Neuronal stem cell (in vitro differentiated cells): ENCODE measurements at places on chromosomes 6 and 20.

GRCh38 chr20:52082612-52083011 lies 109.0 kb downstream of the ZFP64 start:
- no peak for DNase-seq

GRCh38 chr6:95364016-95364604 lies 213.2 kb upstream of the MANEA start:
- DNase-seq = peak; percentile 14

- DNase-seq = no peak
Observed at GRCh38 chr20:38875175-38875993, 50.8 kb upstream of the FAM83D start.

DNA sequence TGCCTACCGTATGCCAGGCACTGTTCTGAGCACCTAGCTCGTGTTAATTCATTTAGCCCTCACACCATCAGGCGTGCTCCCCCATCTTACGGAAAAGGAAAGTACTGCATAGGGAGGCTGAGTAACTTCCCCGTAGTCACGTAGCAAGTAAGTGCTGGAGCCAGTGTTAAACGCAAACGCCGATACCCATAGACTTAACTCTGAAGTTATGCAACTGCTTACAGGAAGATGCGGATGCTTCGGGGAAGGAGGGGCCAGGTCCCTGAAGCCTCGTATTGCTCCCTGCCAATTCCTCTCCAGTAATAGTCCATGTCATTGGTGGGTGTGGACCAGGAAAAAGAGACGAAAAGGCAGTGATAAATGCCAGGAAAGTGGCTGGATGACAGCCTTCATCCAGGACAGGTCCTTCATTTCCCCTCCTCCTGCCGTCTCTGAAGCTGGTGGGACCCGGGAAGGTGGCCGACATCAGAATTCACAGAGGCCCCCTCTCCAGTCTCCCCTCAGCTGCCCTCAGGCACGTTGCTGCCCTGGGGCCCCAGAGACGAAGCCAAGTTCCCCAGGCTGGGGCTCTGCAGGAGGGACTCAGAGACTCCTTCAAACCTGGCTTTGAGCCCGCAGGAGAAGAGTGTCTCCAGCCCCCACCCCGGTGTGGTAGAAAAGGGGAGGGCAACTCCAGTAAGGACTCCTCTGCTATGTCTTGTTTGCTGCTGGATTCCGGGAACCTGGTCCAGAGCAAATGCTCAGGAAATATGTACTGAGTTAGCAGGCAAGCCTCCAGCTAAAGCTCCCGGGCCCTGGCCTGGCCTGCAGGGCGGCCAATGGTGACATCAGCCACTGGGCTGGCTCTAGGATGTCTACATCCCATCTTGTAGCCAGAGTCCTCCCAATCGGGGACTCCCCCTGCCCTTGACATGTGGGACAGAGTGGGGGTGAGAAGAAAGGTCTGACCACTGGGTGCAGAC lies 37.8 kb downstream of the RAB44 start:
- DNase-seq = no peak

DNA sequence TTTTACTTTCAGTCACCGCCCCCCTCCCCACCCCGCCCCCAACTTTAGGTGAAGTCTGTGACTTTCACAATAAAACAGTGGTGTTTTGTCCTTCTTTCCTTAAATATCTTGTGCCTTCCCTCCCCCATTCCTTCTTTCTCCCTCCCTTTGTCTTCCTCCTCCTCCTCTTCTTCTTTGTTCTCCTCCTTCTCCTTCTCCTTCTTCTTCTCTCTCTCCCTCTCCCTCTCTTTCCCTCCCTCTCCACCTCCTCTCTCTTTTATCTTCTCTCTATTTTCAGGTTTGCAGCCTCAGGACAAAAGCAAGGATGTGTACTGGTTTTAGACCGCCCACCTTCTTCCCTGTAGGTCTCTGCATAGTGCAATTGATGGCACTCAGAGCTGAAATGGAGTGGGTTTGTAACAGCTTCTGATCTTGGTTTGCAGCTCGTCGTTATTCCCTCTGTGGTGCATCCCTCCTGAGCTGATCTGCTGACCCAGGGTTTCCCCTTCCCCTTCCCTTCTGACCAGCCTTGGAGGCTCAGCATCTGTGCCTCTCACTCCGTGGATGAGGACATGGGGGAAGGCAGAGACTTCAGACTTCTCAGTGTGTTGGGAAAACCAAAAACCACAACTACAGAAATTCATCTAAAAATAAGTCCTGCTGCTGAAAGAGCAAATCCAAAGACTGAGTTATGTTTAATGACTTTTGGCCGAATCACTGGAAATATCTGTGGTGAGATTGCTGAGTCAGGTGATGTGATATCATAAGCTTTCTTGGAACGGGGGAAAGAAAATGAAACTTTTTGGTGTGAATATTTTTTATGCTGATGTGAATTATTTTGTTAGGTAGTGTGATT lies 6.9 kb downstream of the VGLL2 start:
- DNase-seq = no peak

DNA sequence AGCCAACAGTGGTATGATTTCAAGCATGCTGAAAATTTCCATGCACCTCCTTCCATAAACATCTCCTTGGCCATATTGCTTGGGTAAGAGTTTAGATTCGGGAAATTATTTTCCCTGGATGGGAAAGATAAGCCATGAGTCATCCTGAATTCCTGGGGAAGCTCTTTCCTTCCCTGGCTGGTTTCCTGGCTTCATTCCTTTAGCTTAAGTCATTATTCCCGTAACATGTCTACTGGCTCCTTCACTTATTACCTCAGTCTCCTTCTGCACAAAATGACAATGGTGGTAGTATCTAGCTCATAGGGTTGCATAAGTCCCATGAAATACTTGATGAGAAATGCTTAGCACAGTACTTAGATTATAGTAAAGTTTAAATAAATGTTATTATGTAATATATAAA lies 27.6 kb downstream of the TINAG start:
- no peak for DNase-seq

DNA sequence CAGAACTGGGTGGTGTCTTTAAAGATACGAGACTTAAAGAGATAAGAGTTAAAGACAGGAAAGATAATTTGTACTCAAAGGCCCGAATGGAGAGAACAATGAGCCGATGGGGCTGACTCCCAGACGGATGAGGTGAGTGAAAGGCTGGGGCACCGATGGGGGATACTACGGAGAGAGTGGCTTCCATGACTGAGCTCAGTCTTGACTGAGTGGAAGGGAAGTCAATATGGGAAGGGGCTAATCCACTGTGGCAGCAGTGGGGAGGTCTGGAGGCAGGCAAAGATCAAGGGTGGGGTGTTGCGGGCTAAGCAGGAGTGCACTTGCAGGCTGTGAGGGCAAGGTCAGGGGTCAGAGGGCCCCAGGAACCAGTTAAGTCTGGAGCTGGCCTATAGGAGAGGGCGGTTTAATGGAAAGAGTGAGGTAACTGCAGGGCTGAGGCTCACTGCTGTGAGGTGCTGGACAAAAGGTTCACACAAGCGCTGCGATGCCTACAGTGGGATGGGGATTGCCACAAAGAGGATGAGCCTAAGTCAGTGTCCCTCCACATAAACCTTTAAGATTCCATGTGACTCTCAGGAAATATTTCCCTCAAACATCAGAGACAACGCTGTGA lies 42.1 kb downstream of the FAXC start:
- DNase-seq = no peak

GRCh38 chr6:39268721-39269120 lies 39.4 kb upstream of the KCNK5 start:
- no peak for DNase-seq

GRCh38 chr6:5351552-5352210 lies 90.4 kb downstream of the FARS2 start:
- no peak for DNase-seq

DNA sequence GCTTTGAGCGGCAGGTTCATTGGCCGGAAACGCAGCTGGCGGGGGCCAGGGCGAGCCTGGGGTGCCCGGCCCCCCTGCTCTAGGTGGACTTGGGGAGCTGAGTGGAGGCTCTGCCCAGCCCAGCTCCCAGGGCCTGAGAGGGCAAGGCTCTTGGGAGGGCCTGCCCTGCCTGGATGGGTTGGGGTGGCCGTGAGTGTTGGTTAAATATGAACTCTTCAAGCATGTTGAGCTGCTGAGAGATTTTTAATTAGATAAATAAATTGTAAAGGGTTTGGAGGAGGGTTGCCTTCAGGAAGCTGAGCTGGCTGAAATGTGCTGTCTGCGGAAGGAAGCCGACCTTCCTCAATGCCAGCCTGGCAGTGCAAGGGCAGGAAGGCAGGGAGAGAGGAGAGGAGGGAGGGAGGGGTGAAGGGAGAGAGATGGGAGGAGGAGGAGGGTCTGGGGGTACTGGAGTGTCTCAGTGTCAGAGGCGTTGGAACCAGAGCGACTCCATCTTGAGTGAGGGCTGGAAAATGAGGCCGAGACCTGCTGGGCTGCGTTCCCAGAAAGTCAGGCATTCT lies 39.4 kb upstream of the PMEPA1 start:
- DNase-seq = no peak

GRCh38 chr6:23457321-23457720 lies 668.7 kb upstream of the NRSN1 start:
- DNase-seq = no peak

- no peak for DNase-seq
Observed at GRCh38 chr20:22341508-22341907, 242.9 kb downstream of the FOXA2 start.

DNA sequence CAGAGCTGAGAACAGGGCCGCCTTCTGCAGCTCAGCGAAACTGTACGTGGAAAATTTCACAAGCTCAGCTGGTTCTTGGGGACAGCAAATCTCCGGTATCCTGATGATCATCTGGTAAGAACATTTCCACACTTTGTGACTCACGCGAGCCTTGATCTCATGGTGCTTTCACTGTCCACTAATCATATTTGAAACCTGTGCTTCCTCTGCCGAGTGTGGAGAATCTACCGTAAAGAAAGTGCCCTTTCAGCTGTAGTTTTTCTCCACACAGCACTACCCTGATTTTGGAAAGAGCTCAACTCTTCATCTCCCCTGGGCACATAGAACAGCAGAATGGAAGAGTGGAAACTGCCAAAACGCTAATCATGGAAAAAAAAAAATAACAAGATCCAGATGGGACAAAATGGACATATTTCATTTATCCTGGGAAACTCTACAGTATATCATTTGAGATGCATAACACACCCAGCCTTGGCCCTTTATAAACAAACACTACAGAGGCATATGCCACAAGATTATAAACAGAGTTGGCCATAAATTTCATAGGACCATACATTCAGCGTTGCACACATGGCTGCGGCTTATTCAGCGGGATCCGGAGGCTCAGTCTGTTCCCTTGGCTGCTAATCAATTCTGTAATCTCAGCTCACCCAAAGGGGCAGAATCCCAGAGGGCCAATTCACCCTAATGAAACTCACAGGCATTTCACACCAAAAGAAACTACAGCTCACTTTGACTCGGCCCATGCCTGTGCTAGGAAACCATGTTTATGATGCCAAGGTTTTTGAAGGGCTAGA lies 434.5 kb downstream of the HDGFL1 start:
- DNase-seq = no peak

DNA sequence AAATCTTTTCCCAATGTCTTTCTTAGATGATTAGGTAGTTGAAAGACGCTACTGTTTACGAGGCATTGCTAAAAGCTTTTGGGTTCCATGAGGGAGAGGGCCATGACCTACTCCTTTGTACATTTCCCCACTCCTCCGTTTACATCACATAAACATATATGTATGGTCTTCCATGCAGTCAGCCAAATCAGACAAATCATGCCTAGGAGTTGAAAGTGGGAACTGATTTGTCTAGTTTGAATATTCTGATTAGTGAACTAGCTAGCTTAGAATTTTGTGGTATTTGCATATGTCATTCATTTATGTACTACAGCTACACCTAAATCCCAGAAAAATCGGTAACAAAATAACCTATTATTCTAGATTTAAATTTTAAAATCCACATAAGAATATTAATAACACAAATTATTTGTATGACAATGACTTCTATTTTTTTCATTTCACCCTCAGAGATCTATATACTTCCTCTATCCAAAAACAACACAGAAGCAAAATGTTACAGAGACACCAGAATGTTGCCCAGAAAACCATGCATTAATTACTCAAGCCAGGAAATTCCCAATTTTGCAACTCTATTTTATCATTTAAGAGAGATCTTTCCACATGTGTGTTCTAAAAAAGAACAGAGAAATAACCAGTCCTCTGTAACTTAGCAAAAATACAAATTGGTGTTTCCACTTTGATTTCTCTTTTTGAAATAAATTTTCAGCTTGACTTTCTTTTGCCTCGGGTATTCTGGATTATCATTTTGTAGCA lies 231.9 kb downstream of the LAMA2 start:
- DNase-seq = no peak

DNA sequence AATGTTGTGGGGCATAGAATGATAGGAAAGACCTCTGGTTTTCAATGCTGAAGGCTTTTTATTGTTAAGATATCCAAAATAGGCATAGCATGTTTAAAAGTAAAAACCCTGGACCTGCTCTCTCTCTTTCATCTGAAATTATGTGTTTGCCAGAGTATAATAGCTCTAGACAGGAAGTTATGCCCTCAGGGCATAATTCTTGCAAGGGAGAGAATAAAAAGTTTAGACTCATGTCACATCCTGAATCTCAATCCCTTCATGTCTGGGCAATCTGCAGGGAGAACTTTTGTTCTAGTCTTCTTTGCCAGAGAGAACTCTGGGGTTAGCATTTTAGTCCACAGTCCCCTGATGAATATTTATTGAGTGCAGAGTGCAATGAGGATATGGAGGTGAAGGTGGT lies 297.3 kb upstream of the FLRT3 start:
- DNase-seq = no peak

DNA sequence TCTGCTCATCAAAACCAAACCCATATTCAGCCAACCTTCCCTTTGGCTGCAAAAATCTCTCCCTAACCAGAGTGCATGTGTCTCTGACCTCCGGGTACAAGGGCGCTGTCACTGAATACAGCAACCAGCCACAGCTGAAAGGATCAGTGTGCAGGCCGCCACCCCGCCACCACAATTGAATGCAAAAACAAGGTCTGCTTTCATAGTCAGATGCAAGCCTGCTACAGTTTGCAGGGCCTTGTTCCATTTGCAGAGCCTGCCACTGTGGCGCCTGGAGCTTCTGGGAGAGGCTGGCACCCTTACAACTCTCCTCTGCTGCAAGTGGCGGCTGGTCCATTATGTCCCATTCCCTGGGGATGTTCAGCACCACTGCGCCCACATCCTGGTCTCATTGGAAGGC lies 23.5 kb downstream of the MDGA1 start:
- DNase-seq = no peak
